Stimulated activated CD4-positive, alpha-beta T cell treated with anti-CD3 and anti-CD28 coated beads, Interleukin-2, amount 100 ng/mL, for 4 hours (primary cell): ENCODE measurements at places on chromosomes 2 and 18.

DNA sequence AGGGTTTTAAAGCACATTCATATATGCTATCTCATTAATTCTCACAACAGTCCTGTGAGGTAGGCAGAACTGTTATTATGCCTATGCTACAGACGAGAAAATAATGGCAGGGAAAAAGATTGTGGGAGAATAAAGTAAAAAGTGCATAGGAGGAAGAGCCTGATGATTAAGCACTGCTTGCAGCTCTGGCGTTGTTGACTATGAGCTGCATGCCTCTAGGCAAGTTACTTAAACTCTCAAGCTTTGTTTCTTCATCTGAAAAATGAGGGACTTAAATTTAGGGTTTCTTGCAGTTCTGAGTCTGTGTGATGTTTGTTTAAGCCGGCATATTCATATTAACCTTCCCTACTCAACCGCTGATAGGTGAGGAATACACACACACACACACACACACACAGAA lies 51.6 kb upstream of the RAPH1 start:
- no peak for DNase-seq

DNA sequence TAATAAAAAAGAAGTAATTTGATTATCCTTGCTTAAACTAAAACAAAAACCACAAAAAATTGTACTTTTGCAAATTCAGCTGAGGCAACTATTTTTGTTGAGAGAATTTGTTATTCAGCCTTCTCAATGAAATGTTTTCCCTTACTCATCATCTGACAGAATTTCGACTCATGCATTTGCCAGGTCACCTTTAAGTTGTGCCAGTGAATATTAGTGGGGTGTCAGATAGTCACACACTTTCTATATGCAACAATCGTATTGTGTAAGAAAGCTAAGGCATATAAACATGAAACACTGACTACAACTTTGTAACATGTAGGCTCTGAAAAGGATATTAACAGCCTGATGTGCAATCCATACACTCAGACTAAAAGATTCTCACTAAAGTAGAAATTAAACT lies 1653.1 kb upstream of the SLC39A10 start:
- DNase-seq, result no peak

- DNase-seq, result no peak
These were observed 4.4 kb downstream of the GCKR start for GRCh38 chr2:27501042-27501441.

GRCh38 chr2:84319581-84319980 lies 139.5 kb downstream of the SUCLG1 start:
- no peak for DNase-seq

- no peak for DNase-seq
These were observed 155.3 kb upstream of the SLC39A10 start for GRCh38 chr2:195501746-195502145.

DNA sequence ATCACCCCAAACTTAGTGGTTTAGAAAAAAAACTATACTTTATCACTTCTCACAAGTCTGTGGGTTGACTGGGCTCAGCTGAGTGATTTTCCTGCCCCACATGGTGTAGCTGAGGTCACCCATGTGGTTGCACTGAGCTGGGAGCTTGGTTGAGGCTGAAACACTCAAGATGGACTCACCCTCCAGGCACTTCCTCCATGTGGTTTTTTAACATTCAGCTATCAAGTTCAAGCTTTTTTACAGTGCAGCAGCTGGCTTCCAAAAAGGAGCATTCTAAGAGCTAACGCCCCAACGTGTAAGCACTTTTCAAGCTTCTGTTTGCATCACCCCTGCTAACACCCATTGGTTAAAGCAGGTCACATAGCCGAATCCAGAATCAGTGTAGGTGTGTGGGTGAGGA lies 105.9 kb upstream of the CREB1 start:
- DNase-seq, result no peak

DNA sequence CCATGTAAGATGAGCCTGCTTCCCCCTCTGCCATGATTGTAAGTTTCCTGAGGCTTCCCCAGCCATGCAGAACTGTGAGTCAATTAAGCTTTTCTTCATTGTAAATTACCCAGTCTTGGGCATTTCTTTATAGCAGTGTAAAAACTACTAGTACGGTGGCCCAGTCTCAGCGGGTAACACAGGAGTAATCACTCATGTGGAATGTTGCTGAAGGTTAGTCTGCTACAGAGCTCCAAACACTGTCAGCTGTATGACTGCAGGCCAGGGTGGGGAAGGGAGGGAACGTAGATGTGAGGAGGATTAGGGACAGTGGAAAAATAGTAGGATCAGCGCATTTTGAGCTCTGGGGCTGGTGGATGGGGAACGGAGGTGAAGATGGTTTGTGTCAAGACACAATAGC lies 711.2 kb upstream of the SOX11 start:
- DNase-seq, result no peak

GRCh38 chr2:35997488-35997887 lies 358.1 kb upstream of the CRIM1 start:
- no peak for DNase-seq

GRCh38 chr2:88160517-88160916 lies 9.6 kb upstream of the THNSL2 start:
- DNase-seq, result no peak

DNA sequence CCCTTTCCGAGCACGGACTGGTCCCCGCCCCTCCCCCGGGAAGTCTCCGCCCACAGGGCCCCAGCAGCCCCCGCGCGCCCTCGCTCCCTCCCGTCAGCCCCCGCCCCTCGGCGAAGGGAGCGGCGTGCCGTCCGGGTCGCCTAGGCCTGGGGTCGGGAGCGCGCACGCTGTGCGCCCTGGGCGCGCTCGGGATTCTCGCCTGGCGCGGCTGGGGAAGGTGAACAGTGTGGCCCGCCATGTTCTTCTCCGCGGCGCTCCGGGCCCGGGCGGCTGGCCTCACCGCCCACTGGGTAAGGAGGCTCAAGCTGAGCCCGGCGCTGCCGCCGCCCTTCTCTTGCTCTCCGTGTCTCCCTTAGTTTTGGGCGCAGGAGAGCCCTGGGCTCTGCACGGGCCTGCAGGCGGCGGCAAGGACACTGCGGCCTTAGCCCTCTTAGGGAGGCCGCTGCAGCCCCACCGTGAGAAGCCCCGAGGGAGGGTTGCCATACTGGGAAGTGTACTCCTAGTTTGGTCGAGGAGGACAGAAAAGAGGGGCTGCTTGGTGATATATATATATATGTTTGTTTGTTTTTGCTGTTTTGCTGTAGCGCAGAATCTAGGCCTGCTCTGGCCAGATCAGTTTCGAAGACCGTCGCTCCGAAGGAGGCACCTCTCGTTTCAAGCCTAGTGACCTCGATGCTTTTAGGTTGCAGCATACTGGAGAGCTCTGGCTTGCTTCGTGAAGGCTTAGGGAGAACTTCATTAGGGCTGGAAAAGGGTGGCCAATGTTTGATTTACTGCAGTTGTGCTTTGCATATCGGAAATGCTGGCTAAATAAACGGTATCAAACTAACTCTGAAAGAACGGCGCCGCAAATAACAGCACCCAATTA lies at the start of gene NDUFV2:
TSS of gene NDUFV2 (plus strand) at position 192 of the 868 bp plus-strand sequence. CDS start at position 237, 45 bp downstream.
- peak; percentile 97 for DNase-seq

- no peak for DNase-seq
These were observed 36.1 kb upstream of the ITGA4 start for GRCh38 chr2:181421131-181421458.

GRCh38 chr2:226693521-226693920 lies 106.1 kb downstream of the IRS1 start:
- DNase-seq, result no peak

GRCh38 chr2:229032608-229033234 lies 238.4 kb downstream of the PID1 start:
- no peak for DNase-seq

DNA sequence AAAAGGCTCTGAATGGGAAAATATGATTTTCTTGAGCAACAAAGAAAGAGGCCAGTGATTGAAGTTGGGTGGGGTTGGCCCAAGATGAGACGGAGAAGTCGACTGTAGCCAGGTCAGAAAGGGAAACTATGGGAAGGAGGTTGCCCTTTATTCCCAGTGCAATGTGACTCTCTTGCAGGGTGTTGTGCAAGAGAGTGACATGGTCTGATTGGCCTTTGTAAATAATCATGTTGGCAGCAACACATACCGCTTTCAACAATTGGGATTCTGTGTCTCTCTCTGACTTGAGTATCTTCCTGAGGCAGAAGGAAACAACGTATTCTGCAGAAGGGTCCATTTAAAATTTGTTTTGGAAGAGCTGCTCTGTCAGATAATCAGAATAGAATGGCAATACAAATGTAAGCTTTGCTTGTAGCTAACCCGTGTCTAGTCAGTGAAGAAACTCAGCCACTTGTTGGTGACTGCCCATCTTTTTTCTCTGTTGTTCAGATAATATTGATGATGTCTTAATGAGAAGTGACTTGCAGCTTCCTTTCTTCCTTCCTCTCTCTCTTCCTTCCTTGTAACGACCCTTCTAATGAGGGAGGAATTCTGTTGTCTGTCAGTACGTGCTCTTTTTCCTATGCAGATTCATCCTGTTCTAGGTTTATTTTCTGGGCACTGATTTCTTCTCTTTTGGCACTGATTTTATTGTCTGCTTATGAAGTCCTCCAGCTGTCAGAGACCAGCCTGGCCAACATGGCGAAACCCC lies 311.0 kb upstream of the FAM98A start:
- no peak for DNase-seq

- DNase-seq, result no peak
These were observed 13.2 kb upstream of the ENOSF1 start for GRCh38 chr18:725646-726045.

GRCh38 chr18:46352520-46353250 lies 248.5 kb downstream of the HAUS1 start:
- DNase-seq, result no peak

- DNase-seq, result no peak
These were observed 95.8 kb downstream of the SLC25A12 start for GRCh38 chr2:171798156-171798820.

- DNase-seq, result no peak
These were observed 192.1 kb upstream of the CXCR4 start for GRCh38 chr2:136310005-136310495.

DNA sequence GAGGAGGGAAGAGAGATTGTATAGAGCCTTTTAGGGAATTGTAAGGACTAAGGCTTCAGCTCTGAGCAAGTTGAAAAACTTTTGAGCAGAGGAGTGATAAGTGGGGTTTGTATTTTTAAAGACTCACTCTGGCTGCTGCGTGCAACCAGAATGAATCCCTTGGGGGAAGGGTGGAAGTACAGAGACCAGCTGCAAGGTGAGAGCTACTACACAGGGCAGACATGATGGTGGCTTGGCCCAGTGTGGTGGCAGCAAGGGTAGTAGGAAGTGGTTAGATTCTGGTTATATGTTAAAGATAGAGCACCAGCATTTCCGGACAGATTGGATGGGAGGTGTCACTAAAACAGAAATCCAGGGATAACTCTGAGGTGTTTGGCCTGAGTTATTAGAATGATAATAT lies 10.1 kb upstream of the SESTD1 start:
- DNase-seq, result no peak

GRCh38 chr18:12904012-12904516 lies 20.0 kb upstream of the PTPN2 start:
- DNase-seq, result peak; percentile 45

DNA sequence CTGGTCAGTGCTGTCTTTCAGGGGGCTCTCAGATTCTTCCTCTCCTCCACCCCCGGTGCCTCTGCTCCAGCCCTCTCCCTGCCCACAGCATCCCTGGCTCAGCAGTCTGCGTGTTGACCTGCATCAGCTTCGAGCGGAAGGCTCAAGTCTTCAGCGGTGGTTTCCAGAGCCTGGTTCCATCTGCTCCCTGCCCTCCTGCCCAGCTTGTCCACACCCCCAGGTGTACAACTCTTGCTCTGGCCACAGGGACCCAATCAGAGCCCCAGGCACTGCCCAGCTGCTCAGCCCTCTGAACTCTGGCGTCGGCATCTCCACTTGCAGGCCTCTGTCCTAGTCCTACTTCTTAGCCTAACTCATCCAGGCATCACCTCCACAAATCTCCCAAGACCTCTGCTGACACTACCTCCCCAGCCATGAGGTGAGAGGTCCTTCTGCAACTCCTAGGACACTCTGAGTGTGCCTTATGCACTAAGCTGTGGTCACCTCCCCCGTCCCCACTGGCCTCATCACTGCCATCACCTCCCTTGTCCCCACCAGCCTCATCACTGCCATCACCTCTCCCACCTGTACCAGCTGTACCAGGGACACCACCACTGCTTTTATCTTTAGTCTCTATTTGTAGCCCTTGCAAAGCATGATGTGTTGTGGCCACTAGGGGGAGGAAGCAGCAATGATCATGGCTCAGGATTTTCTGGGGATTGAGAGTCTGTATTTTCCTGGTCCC lies 60.9 kb downstream of the EDAR start:
- peak; percentile 1 for DNase-seq

DNA sequence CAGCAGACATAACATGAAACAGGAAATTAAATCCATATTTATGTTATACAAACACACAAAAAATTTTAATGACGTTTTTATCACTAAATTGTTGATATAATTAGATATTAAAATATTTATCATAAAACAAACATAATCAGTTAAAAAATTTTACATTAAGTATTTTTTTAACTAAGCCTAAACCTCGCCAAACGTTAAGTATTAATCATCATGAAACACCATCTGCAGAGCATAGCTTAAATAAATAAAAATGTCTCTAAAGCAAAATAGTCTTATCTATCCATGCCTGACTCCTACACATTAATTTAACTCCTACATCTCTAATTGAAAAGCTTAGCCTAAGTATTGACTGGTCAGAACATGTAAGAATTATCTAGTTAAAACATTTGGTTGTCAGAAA lies 271.6 kb upstream of the RND3 start:
- no peak for DNase-seq

DNA sequence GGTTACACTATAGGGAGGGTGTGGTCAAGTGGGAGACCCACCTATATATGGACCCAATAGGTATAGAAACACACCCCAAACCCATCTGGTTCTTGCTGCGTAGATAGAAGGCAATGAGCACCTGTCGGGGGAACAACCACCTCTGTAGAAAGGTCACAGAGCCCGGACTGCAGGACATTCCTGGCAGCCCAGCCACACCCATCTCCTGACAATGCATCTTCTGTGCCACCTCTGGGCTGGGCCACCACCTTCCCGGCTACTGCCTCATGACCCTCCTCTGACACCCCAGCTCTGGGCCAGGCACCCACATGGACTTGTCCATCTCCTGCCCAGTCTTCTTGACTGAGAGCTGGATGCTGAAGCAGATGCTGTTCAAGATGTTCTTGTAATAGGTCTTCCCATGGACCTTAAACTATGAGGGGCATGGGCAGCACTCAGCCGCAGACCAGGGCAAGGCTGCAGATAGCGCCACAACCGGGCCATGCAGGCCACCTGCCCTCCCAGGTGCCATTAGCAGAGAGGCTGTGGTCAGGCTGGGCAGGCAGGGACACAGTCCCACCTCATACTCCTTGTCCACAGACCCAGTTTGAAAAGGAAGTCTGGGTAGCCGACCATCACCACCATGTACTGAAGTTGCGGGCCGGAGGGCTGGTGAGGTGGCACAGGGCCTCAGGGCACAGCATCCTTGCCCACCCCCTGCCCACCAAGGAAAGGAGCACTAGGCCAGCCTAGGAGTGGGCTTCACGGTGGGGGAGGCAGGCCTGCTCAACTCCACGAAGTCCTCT lies 9.3 kb downstream of the ALPG start:
- no peak for DNase-seq

DNA sequence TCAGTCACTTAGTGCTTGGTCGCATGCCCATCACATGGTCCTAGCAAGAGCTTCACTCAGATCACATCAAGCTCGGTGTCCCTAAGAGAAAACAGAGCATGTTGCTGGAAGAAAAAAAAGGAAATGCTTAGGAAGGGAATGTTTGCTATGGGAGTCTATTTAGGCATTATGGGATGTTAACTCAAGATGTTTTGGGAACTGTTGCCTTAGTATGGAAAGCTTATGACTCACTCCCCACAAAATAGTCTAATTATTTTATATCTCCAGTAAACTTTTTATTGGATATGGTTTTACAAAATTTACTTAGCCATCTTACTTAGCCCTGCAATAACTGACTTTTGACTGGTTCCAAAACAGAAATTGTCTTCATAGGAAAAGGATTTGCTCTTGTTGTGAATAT lies 439.5 kb upstream of the ZEB2 start:
- DNase-seq, result no peak
